ENCODE measurements at places on chromosomes 5 and 9. TPM values are rescaled to one million over a fixed set of nuclear protein-coding genes. Genes with fewer than 3 reads are reported as not detected.

Gene PCDHGC4
- 1.2 TPM for total RNA-seq

Gene C9orf50
- not detected for total RNA-seq

Gene RASEF
- 3.4 TPM for total RNA-seq

Gene NIPAL4
- total RNA-seq, result 39.0 TPM

Gene KIF24
- total RNA-seq, result 0.43 TPM

Gene MSMP
- total RNA-seq, result not detected

Gene PSAT1
- 285 TPM for total RNA-seq

Gene TOR4A
- 14.7 TPM for total RNA-seq

Gene FOXD4L3
- total RNA-seq, result 0.21 TPM

Gene TSLP
- 1.2 TPM for total RNA-seq

Gene DND1
- total RNA-seq, result 0.36 TPM

Gene SLC27A6
- total RNA-seq, result 0.34 TPM

Gene KIF4B
- total RNA-seq, result under 0.01 TPM

Gene SLC25A48
- not detected for total RNA-seq

Gene IL13
- not detected for total RNA-seq

Gene ZNF608
- 1.4 TPM for total RNA-seq

Gene CARD6
- total RNA-seq, result 8.5 TPM

Gene CBY3
- not detected for total RNA-seq

Gene SLC9A3
- total RNA-seq, result 1.0 TPM

Gene ANGPTL2
- total RNA-seq, result under 0.01 TPM

Gene ARPC5L
- 37.0 TPM for total RNA-seq
